ENCODE measurements at places on chromosomes 11 and 22.

GRCh38 chr11:7513234-7514098 lies at the start of gene PPFIBP2:
PPFIBP2 (plus strand) TSS chr11:7513999; CDS start chr11:7549476, 35,477 bp downstream.
- H3K27me3 ChIP-seq, result peaks cover 5% of the 10 kb centered on the region
- peak; percentile 60 for DNase-seq
- no peak within 1 kb of the TSS for H3K27ac ChIP-seq
- H3K4me1 ChIP-seq, result peaks cover 3% of the 10 kb centered on the region
- H3K36me3 ChIP-seq, result no peaks in the 10 kb centered on the region

- DNase-seq, result no peak
- peaks cover 5% of the 10 kb centered on the region for H3K4me1 ChIP-seq
- H3K27me3 ChIP-seq, result no peaks in the 10 kb centered on the region
- no peaks in the 10 kb centered on the region for H3K36me3 ChIP-seq
- H3K27ac ChIP-seq, result no peak overlapping the region
Observed at GRCh38 chr11:132114743-132115142, 744.3 kb downstream of the NTM start.

- no peak for DNase-seq
- no peak overlapping the region for H3K27ac ChIP-seq
- H3K36me3 ChIP-seq, result no peaks in the 10 kb centered on the region
- H3K4me3 ChIP-seq, result no peak overlapping the region
- no peaks in the 10 kb centered on the region for H3K27me3 ChIP-seq
Observed at GRCh38 chr22:33588860-33589259, 331.4 kb downstream of the LARGE1 start.

DNA sequence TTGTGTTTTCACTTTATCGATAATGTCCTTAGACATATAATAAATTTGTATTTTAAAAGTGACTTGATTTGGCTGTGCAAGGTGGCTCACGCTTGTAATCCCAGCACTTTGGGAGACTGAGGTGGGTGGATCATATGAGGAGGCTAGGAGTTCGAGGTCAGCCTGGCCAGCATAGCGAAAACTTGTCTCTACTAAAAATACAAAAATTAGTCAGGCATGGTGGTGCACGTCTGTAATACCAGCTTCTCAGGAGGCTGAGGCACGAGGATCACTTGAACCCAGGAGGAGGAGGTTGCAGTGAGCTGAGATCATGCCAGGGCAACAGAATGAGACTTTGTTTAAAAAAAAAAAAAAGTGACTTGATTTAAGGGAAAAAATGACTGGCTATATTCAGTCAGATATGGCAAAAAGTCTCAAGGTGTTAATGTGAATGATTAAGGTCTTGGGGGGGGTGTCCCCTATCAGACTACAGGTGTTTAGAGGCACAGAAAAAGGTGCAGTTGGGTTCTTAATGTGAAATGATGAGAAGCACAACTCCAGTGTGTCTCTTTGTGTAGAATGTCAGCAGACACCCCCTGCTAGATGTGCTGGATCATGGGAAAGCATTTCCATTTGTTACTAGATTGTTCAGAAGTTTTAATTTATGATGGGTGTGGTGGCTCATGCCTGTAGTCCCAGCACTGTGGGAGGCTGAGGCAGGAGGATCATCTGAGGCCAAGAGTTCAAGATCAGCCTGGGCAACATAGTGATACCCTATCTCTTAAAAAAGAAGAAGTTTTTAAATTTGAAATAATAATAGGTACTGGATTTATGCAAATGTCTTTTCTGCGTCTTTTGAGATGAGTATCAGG lies 17.0 kb downstream of the NEAT1 start:
- DNase-seq, result no peak
- H3K27ac ChIP-seq, result no peak overlapping the region
- no peaks in the 10 kb centered on the region for H3K4me1 ChIP-seq
- H3K27me3 ChIP-seq, result no peaks in the 10 kb centered on the region
- no peaks in the 10 kb centered on the region for H3K36me3 ChIP-seq

DNA sequence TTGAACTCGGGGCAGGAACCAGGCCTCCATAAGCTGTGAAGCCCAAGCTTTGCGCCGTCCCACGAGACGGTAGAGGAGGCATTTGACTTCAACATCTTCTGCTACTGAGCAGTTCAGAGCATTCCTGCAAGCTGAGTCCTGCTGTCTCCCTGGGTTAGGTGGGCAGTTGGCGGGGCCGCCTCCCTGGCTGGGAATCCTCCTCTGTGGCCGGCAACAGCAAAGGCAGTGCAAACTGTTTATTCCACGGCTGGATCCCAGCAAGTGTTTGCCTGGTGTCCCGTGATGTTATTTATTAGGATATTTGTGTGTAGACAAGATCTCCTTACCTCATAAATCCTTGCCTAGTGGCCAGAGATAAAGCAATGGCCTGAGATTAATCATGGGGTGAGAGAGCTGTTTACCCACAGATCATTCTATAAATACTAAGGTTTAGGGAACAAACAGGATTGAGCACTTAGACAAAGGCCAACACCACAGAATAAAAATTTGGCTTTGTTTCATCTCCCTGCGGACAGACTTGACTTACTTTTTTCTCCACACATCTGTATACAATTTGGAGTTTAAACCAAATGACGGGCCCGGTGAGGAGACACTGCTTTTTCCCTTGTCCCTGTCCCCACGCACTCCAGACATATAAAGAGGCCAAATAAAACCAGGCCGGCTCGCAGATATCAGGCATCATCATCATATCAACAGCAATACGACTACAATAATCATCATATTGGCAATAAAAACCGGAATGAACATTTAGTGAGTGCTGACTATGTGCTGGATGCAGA lies 63.4 kb downstream of the NAT10 start:
- no peak overlapping the region for H3K4me3 ChIP-seq
- no peak overlapping the region for H3K27ac ChIP-seq
- no peaks in the 10 kb centered on the region for H3K36me3 ChIP-seq
- no peaks in the 10 kb centered on the region for H3K27me3 ChIP-seq
- no peaks in the 10 kb centered on the region for H3K4me1 ChIP-seq

- no peaks in the 10 kb centered on the region for H3K36me3 ChIP-seq
- H3K4me3 ChIP-seq, result no peak overlapping the region
- DNase-seq, result no peak
- H3K27me3 ChIP-seq, result no peaks in the 10 kb centered on the region
- no peaks in the 10 kb centered on the region for H3K4me1 ChIP-seq
Observed at GRCh38 chr11:78649361-78650215, 74.9 kb upstream of the NARS2 start.
